Vagina (tissue), 2 donors: ENCODE measurements at places on chromosomes 1 and 21.

DNA sequence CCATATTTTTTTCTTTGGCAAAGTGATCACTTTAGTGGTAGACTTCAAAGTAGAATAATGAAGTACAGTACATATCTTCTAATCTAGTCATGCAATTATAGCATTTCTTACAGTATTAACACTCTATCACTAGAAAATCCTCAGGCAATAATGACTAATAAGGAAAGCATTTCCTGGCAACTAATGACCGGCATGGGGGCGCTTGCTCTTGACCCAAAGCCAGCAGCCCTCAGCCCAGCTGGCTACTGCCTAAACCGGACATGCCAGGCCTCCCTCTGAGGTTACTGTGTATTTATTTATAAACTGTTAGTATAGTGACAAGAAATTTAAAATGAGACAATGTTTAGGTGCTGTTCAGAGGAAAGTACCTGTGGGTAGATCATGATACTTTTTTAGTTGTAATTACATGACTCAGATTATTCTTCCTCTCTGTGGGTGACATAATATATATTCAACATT, 633.8 kb downstream of the PTPRC start:
- no peak for DNase-seq

GRCh38 chr1:180571832-180572636, 13.3 kb downstream of the OVAAL start:
- DNase-seq, result no peak

- no peak for DNase-seq
Observed at GRCh38 chr1:2650967-2651645, 18.3 kb upstream of the MMEL1 start.

DNA sequence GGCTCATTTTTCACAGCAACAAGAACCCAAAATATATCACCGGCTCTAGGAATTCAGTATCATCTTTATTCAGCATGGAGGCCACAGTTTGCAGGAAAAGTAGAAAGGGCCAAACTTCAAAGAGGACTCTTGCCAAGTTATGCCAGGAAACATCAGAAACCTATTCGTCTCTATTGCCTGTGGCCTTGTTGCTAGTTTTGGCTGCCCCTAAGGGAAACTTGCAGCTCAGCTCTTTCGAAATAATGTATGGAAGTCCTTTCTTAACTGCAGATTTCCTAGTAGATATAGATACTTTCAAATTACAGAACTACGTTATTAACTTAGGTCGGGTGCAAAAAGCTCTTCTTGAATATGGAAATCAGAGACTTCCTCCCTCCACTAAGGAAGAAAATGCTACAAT, 4.2 kb upstream of the NENF start:
- no peak for DNase-seq

- DNase-seq, result no peak
Observed at GRCh38 chr1:113266788-113267187, 123.5 kb upstream of the MAGI3 start.

- no peak for DNase-seq
Observed at GRCh38 chr21:14361958-14362357, 21.0 kb downstream of the HSPA13 start.

DNA sequence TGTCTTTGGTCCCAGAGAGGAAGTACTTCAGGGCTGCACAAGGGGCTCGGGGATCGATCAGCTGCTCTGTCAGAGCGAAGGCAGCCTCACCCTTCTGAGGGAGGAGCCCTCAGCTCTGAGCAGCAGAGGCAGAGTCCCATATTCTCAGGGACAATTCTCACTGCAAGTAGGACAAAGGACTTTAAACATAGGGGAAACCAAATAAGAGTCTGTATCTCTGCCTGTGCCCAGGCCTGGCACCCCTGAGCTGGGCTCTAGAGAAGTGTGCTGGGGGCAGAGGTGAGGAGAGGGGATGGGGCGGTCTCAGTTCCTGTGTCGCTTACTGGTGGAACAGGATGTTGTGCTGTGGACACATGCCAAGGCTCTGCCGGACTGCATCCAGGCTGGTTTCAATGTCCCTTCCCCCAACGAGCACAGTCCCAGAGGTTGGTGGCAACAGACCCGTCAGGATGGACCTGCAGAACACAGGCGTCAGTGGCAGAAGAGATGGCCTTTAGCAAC, 76.6 kb downstream of the ABCA4 start:
- DNase-seq, result no peak
